ENCODE measurements at places on chromosomes 13 and 19.

DNA sequence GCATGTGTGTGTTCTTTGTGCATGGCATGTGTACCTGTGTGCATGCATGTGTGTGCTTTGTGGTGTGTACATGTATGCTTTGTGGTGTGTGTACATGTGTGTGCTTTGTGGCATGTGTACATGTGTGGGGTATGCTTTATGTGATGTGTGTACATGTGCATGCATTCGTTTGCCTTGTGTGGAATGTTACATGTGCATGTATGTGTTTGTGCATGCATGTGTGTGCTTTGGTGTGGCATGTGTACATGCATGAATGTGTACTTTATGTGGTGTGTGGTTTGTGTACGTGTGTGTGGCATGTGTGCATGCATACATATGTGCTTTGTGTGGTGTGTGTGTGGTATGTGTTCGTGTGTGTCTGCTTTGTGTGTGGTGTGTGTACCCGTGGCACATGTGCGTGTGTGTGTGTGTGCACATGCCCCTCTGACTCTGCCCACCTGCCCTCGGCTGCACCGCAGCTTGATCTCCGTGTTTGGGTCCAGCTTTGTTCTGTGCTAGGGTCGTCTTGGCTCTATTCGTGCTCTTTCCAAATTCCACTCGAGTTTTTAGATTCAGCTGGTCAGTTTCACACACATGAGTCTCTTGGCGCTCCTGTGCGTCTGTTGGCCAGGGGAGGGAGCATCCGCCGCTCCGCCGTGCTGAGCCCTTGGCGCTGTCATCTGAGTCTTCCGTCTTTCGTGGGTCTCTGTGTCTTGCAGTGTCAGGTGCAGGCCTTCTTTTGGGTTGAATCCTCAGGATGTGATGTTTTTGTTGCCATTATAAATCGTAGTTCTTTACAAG is 46.5 kb upstream of the TFDP1 start:
- no peaks in the 10 kb centered on the region for H3K4me1 ChIP-seq
- no peak for DNase-seq
- no peaks in the 10 kb centered on the region for H3K27me3 ChIP-seq
- H3K27ac ChIP-seq, result no peak overlapping the region
- H3K4me3 ChIP-seq, result no peak overlapping the region

DNA sequence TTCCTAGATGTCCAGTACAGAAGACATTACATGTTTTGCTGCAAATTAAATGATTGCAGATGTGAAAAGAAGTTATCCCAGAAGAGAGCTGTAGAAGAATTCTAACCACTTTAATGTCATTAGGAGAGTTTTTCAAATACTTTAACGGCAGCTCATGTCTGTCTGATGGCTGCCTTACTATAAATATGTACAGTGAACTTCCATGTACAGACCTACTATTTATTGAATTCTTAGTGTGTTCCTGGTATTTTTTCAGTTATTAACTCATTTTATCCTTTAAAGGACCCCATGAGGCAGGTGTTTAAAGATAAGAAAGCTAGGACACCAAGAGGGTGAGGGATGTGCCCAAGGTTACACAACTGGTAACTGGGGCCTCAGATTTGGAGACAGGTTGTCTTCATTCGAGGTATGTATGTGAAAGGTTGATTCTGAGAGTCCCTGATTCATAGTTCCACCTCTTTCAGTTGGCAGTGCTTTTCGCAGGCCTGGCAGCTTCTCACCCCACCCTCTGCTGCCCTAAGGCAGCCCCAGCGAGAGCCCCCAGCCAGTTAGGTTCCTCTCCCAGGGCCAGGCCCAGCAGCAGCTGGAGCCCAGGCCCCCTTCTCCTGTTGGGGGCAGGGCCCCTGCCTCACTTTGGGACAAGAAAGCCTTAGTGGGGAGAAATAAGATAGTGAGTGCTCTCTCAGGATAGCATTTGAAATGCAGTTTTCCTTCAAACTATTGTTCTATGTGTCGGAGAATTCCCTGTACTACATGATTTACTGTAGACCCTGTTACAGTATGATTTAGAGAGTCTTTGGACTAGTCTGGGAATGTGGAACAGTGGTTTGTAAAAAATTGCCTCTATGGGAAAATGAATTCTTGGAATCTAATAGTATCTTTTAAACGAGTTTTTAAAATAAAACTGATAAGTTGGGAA is 67.7 kb upstream of the TEX29 start:
- H3K4me3 ChIP-seq, result no peak overlapping the region
- no peak overlapping the region for H3K27ac ChIP-seq
- no peaks in the 10 kb centered on the region for H3K27me3 ChIP-seq
- no peak for DNase-seq
- H3K36me3 ChIP-seq, result no peaks in the 10 kb centered on the region
- H3K4me1 ChIP-seq, result no peaks in the 10 kb centered on the region

GRCh38 chr13:59690857-59691500 is 472.7 kb downstream of the DIAPH3 start:
- no peaks in the 10 kb centered on the region for H3K27me3 ChIP-seq
- H3K27ac ChIP-seq, result no peak overlapping the region
- no peak for DNase-seq

GRCh38 chr19:7408251-7408650 is 59.5 kb downstream of the ARHGEF18 start:
- no peak overlapping the region for H3K27ac ChIP-seq
- peaks cover 12% of the 10 kb centered on the region for H3K4me1 ChIP-seq
- no peaks in the 10 kb centered on the region for H3K27me3 ChIP-seq
- DNase-seq, result no peak
- H3K36me3 ChIP-seq, result no peaks in the 10 kb centered on the region

DNA sequence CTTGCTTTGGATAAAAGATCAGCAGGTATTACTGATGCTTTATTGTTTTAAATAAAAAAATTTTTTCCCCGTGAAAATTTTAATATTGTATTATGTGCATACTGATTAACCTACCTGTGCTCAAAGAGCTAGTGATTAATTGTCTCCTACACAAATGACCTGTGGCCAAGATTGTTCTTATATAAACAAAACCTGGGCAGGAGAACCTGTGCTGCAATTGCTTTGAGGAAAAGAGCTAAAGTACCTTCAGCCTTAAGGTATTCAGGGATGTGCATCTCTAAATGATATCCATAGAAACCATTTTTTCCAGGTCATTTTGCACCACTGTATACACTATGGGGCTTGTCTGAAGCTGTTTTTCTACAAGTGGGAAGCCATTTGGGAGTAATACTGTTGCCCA is 1.2 kb downstream of the FRY start:
- H3K4me1 ChIP-seq, result no peaks in the 10 kb centered on the region
- H3K27me3 ChIP-seq, result no peaks in the 10 kb centered on the region
- no peak for DNase-seq
- no peak overlapping the region for H3K4me3 ChIP-seq

DNA sequence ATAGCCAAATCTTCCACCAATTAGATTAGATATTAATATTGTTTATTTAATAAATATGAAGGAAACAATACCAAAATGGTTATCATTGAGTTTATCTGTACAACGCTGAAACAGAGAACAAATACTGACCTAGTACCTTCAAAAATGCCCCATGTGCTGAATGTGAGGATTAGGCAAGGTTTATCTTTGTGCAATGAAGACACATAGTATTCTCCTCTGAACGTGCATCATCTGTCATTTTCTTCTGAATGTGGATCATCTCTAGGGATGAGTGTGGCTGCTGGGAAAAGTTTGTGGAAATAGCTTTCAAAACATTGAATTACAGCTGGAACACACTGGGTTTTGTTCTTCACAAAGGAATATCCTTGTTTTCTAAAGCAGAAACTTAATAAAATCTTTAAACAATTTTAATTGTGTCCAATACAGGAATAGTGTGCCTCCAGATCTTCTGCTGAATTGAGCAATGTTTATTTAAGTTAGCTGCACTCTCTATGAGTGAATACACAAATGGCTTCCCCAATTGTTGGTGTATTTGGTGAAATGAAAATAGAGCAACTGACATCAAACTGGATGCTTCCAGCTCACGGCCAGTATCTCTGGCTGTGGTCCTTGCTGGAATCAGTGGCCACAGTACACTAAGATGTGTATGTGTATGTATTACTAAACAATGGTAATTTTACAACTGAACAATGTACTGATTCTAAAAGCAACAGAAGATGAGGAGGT is 6.7 kb downstream of the COL4A1 start:
- H3K27me3 ChIP-seq, result no peaks in the 10 kb centered on the region
- H3K36me3 ChIP-seq, result no peaks in the 10 kb centered on the region
- H3K27ac ChIP-seq, result no peak overlapping the region
- no peak overlapping the region for H3K4me3 ChIP-seq
- no peak for DNase-seq

DNA sequence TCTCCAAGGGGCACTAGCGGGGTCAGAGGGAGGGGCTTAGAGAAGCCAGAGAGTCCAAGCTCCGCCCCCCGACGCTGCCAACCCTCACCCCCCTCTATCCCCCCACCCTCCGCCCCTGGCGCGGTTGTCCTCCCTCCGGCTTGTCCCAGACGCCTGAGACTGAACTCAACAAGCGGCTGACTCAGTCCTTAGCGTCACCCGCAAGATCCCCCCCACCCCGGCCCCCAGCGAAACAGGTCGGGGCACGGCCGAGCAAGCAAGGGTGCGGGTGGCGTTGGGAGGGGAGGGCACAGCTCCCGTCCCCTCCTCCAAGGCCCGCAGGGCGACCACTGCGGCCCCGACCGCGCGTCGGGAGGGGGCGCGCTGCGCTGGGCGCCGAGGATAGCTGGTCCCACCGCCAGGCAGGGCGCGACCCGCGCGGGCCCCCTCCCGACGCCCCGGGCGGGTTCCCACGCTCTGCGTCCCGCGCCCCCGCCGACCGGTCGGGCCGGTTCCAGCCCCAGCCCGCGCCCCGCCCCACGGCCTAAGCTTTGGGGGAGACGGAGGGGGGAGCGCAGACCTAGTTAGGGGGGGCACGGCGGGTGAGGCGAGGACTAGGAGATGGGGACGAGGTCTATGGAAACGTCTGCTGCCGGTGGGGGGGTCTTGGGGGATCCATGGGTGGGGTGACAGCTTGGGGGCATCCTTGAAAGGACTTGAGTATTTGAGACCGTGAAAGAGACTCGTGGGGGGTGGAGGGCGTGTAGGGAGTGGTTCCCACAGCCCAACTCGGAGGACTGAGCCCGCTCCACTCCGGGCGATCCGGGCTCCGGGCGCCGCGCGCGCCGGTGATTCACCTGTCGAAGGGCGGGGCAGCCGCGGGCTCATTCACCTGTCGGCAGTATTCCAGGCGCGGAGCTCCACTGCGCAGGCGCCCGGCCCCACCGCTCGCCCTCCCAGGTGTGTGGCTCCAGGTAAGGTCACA is 5.1 kb downstream of the NOTCH3 start:
- H3K27ac ChIP-seq, result no peak overlapping the region
- DNase-seq, result no peak
- no peaks in the 10 kb centered on the region for H3K4me1 ChIP-seq
- no peak overlapping the region for H3K4me3 ChIP-seq

- H3K27me3 ChIP-seq, result no peaks in the 10 kb centered on the region
- no peak for DNase-seq
- no peaks in the 10 kb centered on the region for H3K4me1 ChIP-seq
- no peak overlapping the region for H3K27ac ChIP-seq
These were observed 759.5 kb downstream of the UQCRFS1 start for GRCh38 chr19:28453420-28453819.

GRCh38 chr13:97468331-97468730 is 34.4 kb downstream of the RAP2A start:
- no peaks in the 10 kb centered on the region for H3K4me1 ChIP-seq
- H3K27ac ChIP-seq, result no peak overlapping the region
- H3K36me3 ChIP-seq, result no peaks in the 10 kb centered on the region

DNA sequence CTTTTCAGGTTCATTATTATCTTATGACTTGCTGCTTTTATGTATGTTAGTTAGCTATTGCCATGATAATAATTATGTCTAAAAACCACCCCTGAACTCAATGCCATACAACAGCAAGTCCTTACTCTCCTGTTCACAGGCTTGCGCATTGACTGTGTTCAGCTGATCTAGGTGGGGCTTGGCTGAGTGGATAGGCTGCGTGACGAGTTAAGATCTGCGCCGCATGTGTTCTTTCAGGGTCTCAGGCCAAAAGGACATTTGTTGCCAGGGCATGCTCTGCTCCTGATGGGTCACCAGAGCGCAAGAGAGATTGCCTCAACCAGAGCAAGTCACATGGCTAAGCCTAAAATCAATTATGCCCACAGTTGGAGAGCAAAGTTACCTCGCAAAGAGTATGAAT is 859 bp downstream of the ZNF568 start:
- 0 out of 2 replicates have a peak overlapping the region, but pooled peaks have one; percentile 41 for H3K4me3 ChIP-seq
- H3K36me3 ChIP-seq, result no peaks in the 10 kb centered on the region
- no peaks in the 10 kb centered on the region for H3K4me1 ChIP-seq

DNA sequence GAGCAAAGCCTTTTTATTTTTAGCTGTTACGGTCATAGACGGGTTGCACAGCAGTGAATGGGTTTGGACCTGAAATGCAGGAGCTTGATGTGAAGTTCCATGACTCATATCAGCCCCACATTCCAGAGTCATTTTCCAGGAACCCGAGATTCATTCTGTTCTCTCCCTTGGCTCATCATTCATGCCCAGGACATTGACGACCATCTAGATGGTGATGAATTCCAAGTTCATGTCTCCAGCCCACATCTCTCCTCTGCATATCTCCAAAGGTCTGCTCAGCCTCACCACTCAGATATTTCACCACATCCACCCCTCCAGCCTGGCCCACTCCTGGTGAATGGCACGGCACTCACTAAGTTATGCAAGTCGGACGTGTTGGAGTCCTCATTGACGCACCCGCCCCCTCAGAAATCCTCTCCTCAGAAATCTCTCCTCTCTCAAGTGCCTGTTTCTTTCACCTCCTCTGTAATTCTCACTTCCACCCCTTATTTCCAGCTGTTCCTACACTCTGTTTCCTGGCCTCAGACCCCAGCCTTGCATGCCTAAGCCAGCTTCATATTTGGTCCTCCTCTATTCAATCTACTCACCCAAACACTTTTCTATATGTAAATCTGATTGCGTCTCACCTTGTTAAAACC is 83.1 kb downstream of the ALOX5AP start:
- no peaks in the 10 kb centered on the region for H3K36me3 ChIP-seq
- no peak overlapping the region for H3K27ac ChIP-seq
- no peaks in the 10 kb centered on the region for H3K4me1 ChIP-seq
- no peak for DNase-seq
- H3K4me3 ChIP-seq, result no peak overlapping the region
